Activated T-helper 1 cell treated with anti-CD3 and anti-CD28 coated beads, Interleukin-2, amount 50 U/mL, for 16 hours (primary cell): ENCODE measurements at places on chromosomes 1 and 21.

DNA sequence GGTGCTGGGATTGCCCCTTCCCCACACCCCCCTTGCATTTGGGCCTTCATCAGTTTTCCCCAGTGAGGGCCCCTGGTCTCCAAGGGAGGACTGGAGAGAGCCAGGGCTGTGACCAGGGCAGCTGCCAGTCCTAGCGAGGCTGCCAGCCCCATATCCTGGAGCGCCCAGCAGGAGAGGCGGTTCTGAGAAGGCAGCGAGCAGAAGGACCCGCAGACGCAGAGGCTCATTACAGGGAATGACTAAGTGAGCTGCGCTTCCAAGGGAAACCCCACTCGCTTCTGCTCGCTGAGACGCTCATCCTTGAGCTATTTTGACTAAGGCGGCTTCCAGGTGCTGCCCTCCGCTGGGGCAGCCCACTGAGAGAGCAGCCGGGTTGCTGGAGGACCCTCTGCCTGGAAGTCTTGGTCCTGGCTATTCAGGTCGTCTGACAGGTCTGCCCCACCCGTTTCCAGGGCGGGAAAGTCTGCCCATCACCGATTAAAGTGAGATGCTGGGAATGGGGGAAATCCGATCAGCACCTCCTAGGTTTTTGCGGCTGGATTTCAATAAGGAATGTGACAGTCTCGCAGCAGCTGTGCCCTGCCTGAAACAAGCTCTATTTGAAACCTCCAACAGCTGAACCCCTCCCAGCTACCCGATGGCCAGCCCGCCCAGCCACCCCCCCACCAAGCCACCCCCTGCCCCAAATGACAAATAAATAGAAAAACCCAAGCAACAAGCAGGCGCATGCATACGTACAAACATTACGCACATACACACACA lies 2.8 kb downstream of the KCNN3 start:
- no peak for DNase-seq

GRCh38 chr1:3900969-3901529 lies 977 bp upstream of the C1orf174 start:
- peak; percentile 74 for DNase-seq

DNA sequence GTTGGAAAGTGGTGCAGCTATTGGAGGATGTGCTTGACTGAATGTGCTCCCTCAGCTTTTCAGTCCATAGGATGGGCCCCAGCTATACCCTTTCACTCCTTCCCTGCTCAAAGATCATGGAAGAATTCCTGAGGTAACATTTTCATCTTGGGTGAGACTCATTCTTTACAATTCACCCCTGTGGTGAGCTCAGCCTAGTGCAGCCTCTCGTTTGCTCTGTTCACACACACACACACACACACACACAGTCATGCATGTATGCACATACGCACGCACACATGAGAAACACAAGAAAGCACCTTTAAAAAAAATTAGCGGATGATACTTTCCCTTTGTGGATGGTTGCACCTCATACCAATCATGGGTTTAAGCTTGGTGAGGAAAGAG lies 25.8 kb downstream of the CCN1 start:
- DNase-seq = no peak

DNA sequence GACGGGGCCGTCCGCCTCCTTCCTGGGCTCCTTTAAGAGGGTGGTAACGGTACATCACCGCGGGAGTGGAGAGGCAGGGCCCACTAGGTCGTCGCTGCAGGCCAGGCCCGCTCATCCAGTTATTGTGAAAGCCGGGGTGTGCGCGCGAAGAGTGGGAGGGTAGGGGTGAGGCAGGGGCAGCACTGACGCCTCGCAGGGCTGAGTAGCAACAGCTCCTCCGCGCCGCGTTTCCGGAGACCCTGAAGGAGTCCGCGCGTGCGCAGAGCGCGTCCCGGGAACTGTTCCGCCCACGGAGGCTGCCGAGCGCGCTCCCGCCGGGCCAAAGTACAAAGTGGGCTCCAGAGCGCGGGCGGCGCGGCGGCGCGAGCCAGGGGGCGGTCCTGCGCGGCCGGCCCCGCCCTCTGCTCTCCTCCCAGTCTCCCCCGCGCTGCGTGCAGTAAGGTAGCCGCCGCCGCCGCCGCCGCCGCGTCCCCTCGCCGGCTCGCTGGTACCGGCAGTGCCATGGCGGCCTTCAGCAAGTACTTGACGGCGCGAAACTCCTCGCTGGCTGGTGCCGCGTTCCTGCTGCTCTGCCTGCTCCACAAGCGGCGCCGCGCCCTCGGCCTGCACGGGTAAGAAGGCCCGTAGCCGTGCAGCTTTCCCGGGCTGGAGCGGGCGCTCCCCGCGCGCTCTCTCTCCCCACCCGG lies at the start of gene ABCD3:
Gene ABCD3, plus strand, starts transcription at position 412 of the 686 bp plus-strand sequence. Its CDS starts 90 bp downstream, at position 502.
- peak; percentile 93 for DNase-seq

DNA sequence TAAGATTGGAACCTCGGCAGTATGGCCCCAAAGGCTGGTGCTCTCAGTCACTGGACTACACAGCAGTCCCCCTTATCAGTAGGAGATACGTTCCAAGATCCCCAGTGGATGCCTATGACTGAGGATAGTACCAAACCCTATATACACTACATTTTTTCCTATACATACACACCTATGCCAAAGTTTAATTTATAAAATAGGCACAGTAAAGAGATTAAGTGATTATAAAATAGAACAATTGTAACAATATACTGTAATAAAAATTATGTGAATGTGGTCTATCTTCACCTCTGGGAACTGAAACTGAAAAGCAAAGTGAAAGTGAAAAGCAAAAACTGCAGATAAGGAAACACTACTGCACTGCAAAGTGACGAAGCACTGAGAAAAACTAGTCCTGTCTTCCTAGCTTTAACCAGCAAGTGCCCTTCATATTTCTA lies 96.8 kb downstream of the INTS7 start:
- DNase-seq = no peak

DNA sequence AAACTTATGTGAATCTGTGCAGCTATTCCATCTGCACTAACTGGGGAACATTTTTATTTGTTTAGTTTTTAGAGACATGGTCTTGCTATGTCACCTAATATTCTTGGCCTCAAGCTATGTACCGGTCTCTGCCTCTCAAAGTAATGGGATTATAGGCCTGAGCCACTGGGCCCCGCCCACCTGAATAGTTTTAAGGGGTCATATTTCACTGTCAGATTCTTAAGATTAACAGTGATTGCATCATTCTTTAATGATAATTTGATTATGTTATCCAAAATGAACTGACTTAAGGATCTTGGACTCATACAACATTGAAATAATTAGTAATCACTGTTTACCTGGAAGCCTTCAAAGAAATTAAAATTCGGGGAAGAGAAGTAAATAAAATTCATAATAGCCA lies 12.6 kb upstream of the KLF18 start:
- DNase-seq = no peak

DNA sequence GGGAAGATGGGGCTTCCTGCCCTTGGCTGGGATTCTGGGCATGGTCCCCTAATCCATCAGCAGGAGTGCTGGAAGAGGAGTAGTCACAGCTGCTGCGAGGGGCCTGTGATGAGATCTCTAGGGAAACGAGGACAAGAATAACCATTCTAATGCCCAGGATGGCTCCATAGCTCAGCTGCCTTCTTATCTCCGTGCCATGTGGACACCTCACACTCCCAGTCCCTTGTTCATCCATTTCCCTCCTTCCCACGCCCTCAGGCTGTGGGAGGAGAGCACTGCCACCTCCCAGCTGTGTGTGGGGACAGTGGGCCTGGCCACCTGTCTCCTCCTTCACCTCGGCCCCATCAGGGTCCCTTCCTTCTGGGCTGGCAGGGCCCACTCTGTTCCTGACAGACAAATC lies 16.1 kb upstream of the ETV3 start:
- no peak for DNase-seq

DNA sequence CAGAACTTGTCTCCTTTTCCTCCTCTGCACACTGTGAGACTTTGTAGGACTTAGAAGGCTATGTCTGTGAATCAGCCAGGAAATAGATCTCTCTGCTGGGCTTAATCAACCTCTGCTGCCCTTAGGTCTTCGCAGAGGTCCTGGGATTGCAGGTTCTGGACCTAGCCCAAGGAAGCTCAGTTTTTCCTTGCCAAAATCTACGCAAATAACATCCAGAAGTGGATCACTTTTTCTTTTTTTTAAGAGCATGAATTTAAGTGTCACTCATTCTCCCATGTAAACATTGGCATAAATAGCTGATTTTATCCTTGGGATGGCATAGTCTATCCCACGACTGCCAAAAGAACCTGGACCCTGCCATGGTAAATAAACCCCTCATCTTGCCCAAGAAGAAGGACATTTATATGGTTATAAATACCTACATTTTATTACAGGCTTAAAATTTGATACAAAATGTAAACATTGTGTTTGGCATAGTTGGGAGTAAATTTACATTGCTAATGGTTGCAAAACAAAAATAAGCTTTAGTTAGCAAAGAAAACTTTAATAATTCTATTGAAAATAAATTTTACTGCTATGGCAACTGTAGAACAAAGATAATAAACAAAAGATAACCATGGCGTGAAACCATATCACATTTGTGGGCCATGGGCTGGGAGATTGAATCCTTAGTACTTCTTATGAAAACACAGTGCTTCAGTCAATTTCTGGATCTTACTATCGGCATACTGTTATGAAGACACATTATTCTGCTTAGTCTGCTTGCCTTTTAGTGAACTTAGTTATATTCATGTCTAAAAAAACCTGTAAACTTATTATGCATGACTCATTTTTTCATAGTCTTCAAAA lies 24.5 kb upstream of the DISC1 start:
- no peak for DNase-seq

GRCh38 chr1:39663559-39663958 lies 8.3 kb downstream of the NT5C1A start:
- no peak for DNase-seq

GRCh38 chr1:54283635-54284385 lies 83.8 kb downstream of the MRPL37 start:
- no peak for DNase-seq

DNA sequence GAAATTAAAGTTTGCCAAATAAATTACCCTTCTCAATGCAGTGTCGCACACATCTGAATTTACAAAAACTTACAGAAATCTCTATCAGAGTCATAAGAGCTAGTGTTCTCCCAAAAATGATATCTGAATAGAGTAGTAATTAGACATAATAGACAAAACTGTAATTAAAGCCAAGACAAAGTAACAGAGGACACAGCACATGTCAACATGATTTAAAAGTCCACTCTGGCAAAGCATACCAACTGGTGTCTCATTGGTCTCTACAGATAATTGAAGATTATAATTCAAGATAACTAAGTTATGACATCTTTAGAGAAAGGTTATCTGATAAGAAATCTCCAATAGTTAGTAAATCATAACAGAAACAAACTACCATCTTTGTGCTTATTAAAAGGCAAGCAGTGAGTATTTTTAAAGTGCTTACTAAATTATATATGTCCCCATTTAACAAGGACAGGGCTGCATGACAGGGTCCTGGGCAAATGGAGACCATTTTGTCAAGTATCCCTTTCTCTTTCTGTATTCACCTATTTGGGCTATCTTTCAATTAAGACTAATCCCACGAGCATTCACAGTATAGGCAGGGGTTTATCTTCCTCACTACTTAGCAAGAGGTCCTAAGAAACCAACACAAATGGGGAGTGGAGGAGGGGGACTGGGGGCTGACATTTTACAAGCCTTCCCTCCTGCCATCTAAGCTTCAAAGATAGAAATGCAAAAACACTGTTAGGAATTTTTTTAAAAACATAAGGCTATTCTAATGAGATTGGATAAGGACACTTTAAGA lies 26.0 kb downstream of the PTP4A2 start:
- DNase-seq = no peak

GRCh38 chr21:28754127-28754611 lies 238.5 kb downstream of the LTN1 start:
- DNase-seq = no peak

- DNase-seq = no peak
Measured at GRCh38 chr1:31568895-31569595, 7.3 kb upstream of the TINAGL1 start.

DNA sequence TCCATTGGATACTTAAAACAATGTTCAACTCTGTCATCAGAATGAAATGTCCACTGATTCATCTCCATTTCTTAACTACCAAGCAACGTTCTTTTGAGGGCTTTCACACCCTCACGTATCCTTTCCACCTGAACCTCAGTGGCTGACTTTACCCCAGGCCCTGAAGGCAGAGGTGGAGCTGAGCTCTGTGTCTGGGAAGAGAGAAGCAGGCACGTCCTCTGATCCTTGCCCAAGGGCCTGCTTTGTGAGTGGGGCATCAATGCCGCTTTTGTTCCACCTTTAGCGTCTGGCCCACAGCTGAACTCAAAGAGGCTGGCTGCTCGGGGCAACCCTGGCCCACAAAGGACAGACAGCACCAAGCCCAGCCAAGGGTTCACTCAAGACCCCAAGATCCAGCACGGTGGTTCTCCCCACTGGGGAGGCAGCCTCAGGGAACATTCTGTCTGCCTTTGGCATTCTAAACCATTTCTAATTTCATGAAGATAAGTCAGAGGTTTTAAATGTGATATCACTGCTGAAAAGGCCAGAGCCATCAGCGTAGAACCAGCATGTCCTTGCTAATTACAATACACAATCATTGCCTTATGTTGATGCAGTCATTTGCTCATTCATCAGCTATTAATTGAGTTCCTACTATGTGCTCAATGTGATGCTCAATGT lies 126.0 kb upstream of the UBE2U start:
- DNase-seq = no peak

- DNase-seq = no peak
Measured at GRCh38 chr1:154207262-154207661, 1.1 kb upstream of the CFAP141 start.

DNA sequence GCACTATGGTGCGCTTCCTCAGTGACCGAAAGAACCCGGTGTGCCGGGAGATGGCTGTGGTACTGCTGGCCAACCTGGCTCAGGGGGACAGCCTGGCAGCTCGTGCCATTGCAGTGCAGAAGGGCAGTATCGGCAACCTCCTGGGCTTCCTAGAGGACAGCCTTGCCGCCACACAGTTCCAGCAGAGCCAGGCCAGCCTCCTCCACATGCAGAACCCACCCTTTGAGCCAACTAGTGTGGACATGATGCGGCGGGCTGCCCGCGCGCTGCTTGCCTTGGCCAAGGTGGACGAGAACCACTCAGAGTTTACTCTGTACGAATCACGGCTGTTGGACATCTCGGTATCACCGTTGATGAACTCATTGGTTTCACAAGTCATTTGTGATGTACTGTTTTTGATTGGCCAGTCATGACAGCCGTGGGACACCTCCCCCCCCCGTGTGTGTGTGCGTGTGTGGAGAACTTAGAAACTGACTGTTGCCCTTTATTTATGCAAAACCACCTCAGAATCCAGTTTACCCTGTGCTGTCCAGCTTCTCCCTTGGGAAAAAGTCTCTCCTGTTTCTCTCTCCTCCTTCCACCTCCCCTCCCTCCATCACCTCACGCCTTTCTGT lies 7.3 kb upstream of the PIGV start:
- no peak for DNase-seq
